ENCODE measurements at places on chromosomes 2 and 18.

- no peak for DNase-seq
Observed at GRCh38 chr18:22230471-22230945, 61.1 kb downstream of the GATA6 start.

DNA sequence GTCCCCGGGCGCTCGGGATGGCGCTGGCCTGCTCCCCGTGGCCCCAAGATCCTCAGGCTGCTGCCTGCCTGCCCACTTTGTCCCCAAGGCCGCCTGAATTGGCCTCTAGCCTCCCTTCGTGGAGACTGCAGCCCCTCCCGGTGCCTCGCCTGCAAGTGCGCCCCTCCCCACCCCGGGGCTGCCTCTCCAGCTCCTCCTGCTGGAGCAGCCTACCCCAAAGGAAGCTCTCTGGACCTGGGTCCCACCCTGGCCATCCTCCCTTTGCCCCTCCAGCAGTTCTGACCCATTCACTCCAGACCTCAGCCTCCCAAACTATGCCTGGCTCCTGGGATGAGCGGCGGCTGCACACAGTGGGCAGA is 6.2 kb downstream of the ESPNL start:
- no peak for DNase-seq

DNA sequence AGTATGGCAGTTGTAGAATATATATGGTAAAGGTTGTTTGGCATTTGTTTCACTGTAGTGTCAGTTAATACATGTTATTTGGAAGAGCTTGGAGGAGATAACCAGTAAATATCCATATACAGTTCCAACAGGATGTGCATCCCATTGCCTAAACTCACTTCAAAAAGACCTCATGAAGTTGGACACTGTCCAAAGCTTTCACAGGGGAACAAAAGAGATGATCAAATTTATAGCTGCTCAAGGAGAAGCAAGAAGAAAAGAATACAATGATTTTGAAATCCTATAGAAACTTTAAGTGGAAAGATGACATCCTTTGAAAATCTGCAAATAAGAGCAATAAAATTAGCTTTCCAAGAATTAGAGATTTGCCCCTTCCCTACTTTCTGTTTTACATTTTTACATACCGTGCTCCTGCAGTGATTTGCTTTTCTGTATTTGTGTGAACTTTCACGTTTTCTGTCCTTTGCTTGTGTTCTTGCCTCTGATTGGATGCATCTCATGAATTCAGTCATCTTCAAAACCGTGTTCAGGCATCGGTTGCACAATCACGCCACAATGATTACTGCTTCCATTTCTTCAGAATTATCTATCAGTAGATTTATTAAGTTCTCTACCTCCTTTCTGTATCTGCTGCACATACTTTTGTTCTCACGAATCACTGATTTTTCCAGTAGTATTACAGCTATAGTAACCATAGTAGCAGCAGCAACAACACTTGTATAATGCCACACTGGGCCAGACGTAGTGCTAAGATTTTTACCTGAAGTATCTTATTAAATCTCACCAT is 83.8 kb downstream of the PARD3B start:
- no peak for DNase-seq

DNA sequence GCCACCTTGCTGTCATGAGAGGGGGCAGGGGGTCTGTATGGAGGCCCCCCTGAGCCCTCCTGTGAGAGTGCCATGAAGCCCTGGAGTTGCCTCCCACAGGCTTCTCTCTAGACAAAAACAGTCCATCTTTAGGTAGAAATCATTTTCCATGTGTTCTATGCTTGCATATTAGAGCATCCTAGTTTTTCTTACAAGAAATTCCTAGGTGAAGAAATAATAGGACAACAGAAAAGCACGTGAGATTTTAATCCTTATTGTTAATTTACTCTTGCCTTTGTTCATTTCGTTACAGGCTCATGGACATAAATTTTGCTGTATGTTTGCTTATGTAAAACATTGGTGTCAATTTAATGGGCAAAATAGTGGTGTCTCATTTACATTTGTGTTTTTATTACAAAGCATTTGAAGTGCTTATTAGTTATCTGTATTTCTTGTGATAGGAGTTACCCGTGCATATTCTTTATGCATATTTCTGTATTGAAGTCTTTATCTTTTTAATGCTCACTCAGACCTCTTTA is 336.9 kb upstream of the RAB6C start:
- no peak for DNase-seq

DNA sequence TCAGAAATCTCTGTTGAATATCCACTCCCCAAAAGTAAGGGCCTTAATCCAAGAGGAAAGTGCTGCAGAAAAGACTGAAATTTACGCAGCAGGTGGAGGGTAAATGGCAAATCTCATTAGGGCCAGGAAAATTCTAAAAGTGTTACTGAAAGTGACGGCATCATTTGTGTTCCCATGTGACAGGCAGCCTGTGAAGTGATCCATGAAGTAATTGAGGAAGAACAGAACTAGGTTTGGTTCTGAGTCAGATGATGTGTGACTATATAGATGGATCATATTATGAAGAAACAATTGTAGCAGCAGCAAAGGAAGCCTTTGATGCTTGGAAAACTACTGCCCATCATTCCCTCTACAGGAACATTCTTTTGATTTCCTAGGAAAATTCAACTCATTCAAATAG is 401.2 kb downstream of the TGIF1 start:
- DNase-seq = no peak

DNA sequence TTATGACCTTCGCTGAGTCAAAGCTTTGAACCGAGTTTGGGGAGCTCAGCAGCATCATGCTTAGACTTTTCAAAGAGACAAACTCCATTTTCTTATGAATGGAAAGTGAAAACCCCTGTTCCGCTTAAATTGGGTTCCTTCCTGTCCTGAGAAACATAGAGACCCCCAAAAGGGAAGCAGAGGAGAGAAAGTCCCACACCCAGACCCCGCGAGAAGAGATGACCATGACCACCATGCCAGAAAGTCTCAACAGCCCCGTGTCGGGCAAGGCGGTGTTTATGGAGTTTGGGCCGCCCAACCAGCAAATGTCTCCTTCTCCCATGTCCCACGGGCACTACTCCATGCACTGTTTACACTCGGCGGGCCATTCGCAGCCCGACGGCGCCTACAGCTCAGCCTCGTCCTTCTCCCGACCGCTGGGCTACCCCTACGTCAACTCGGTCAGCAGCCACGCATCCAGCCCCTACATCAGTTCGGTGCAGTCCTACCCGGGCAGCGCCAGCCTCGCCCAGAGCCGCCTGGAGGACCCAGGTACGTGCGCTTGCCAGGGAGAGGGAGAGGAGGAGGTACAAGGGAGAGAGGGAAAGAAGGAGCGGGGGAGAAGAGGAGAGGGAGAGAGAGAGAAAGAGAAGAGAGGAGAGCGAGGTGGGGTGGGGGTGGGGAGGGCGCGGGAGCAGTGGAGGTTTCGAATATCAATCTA is at the start of gene DLX1:
Gene DLX1, plus strand, starts transcription at position 48 of the 700 bp plus-strand sequence. Its CDS starts 171 bp downstream, at position 219.
- DNase-seq = peak; percentile 52

DNA sequence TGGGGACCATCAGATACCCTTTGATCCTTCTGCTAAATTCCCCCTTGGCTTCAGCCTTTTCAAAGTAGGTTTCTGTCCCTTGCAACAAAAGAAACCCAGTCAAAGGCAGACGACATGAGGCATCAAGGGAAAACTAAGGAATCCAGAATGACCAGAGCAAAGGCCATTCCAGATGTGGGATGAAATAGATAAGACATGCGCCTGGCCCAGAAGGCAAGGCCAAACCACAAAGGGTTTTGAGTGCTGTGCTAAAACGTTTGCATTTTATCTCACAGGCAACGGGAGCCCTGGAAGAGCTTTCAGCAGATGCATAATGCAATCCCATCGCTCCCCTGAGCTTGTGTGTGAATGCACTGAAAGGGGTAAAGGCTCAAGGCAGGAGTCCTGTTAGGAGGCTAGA is 17.7 kb downstream of the CXCR1 start:
- no peak for DNase-seq

DNA sequence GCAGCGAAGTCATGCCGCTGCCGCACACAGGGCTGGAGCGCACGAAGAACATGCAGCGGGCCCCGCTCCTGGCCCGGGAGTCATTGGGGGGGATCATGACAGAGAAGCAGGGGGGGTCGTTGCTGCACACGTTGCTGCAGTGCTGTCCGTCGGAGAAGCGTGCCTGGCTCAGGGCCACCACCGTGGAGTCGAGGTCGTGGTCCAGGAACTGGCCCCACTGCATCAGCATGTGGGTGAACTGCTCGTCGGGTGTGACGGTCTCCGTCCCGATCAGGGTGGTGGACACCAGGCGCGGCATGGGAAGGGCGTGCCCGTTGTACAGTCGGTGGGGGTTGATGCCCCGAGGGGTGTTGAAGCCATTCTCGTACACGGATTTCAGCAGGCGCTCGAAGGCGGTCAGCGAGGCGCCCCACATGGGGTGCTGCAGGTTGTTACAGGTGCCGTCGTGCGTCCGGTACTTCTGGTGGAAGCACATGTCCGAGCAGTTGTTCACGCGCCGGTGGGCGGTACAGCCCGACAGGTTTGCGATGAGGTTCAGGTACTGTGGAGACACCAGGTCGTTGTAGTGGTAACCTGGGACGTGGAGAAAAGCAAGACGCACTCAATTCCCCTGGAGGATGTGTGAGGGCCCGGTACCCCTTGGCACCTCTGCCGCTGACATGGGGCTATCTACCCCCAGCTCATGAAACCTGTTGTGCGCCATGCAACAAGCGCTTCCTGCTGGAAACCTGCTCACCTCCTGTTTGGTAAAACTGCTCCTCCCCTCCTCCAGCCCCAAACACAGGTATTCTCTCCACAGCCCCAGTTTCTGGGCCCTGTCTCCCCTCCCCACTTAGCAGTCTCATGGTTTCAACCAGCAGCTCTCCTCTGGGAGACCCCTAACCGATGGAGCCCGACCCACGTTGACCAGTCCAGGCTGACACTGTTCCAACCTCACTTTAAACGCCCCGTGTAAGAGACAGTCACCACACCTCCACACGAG is 94.9 kb downstream of the PXDN start:
- no peak for DNase-seq

GRCh38 chr2:219570194-219570923 is 980 bp downstream of the OBSL1 start:
- DNase-seq = no peak

GRCh38 chr2:135762022-135762421 is 20.4 kb downstream of the UBXN4 start:
- no peak for DNase-seq

Measured in left hindlimb (tissue), 1 donor.